ENCODE measurements at places on chromosomes 11 and 22.

DNA sequence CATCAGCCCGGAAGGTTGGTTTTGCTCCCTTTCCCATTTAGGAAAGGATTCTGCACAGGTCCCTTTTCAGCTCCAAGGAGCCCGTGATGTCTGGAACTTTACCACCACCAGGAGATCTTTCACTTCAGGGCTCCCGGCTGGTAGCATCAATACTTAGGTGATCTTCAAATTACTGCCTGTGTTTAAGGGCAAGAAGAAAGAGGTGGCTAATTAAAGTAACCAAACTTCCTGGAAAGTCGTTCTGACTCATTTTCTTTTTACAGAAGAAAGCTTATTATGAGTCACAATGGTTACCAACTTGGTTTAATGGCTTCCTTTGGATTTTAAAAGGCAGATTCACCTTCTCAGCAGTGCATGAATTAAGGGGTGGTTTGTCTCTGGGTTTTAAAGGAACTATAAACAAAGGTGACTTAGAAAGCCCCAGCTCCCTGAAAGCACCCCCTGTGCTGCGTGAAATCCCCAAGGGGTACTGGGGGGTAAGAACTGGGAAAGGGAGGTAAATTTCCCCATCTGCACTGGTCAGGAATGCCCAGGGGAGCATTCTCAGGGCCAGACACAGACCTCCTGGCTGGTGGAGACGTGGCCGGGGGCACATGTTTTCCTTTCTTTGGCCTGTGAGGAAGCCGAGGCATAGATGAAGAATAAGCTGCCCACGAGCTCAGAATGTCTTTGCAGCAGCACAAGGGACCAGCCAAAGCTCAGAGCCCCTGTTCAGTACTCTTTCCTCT, 8.8 kb downstream of the POU2F3 start:
- peak; percentile 25 for DNase-seq

GRCh38 chr11:8225589-8226036, 38.1 kb downstream of the LMO1 start:
- DNase-seq: peak; percentile 41

DNA sequence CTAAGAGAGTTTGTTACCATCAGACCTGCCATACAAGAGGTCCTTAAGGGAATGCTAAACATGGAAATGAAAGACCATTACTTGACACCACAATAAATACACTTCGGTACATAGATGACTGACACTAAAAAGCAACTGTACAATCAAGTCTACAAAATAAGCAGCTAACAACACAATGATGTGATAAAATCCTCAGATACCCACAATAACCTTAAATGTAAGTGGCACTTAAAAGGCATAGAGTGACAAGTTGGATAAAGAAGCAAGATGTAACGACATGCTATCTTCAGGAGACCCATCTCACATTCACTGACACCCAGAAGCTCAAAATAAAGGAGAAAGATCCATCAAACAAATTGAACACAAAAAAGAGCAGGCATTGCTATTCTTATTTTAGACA, 107.6 kb downstream of the LRRC4C start:
- DNase-seq: no peak

- DNase-seq: no peak
Measured at GRCh38 chr11:64428693-64429092, 69.7 kb downstream of the RPS6KA4 start.

Data from SW 1271 (cell line).